ENCODE measurements at places on chromosomes 11 and 22.

GRCh38 chr11:96075532-96075959 lies 151.6 kb upstream of the MTMR2 start:
- no peak for DNase-seq

- DNase-seq, result peak; percentile 13
These were observed 41.0 kb downstream of the TRAF6 start for GRCh38 chr11:36469063-36469462.

DNA sequence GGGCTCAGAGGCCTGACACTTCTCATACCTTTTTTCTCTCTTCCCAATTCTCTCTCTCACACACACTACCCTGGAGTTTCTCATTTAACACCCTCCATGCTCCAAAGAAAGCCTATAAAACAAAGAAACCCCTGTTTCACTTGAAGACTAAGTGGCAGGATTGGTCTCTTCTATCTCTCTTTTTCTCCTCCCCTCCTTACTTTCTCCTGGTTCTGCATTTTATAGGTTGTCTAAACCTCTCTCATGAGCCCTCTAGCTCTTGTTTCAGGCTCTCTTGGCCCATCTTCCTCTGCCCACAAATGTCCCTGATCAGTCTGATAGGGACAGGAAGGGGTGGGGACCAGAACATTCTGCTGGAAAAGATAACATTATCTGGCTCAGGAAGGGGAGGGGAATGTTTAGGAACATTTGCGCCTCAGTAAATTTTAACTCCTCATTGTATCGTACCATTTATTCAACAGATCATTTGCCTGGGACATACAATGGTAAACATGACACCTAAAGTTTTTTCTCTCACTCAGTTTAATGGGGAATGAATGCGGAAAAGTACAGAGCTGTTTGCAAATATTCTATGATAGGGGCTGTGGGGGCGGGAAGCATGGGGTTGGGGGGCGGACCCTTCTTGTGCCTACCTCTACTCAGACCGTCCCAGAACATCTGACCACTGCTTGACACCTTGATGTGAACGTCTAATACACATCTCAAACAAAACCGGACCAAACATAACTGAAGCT lies 10.8 kb downstream of the CRYBA4 start:
- DNase-seq, result no peak

DNA sequence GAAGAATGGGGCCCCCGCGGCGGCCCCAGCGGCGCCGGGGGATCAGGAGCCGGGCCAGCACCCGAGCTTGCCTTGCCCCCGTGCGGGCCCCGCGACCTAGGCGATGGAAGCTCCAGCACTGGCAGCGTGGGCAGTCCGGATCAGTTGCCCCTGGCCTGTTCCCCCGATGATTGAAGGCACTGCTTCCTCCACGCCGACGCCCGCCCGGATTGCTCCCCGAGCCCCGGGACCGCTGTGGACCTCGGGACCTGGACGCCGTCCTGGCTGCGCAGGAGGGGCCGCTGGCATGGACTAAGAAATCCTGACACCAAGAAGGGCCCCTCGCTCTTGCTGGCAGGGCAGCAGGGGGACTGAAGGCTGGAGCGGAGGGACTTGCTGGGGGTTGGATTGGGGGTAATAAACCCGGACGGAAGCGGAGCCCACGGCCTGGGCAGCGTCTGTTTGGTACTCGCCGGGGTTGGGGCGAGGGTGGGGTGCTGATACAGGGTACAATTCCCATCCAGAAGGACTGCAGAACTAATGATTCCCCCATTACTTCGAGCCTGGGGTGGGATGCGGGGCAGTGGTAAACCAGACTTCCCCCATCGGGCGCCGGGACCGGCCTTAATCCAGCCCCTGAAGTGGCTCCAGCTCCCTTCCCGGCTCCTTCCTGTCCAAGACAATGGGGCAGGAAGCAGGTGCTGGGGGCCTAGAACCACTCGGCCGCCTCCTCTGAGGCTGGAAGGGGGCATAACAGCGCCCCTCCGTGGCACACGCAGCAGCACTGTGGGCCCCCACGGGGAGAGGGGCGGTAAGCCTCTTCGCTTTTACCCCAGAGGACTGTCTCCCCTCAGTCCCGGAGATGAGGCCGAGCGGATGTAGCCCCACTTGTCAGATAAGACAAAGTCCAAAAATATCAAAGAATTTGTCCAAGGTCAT lies 1.0 kb downstream of the CCDC85B start:
- DNase-seq, result peak; percentile 70

DNA sequence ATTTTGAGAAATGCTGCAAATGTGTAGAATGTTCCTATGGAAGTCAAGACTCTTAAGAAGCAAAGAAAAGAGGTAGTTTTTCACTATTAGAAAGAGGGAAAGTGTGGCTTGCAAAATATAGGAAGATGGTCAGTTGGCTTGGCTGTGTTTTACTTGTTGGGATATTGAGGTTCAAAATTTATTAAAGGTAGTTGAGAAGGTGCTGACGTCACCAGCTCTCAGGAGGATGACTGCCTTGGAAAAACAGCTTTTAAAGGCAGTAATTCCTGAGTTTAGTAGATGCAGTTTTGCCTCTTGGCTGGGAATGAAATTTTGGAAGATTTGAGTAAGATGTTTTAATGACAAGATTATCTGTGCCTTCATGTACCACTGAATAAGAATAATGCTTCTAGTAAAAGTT lies 336 bp downstream of the OR4D9 start:
- no peak for DNase-seq

- DNase-seq, result peak; percentile 41
These were observed 12.6 kb upstream of the WDR74 start for GRCh38 chr11:62851807-62852522.

- peak; percentile 81 for DNase-seq
These were observed 587 bp downstream of the SLC25A22 start for GRCh38 chr11:797296-798092.

- DNase-seq, result no peak
These were observed 134.3 kb downstream of the BRD1 start for GRCh38 chr22:49693416-49693815.

DNA sequence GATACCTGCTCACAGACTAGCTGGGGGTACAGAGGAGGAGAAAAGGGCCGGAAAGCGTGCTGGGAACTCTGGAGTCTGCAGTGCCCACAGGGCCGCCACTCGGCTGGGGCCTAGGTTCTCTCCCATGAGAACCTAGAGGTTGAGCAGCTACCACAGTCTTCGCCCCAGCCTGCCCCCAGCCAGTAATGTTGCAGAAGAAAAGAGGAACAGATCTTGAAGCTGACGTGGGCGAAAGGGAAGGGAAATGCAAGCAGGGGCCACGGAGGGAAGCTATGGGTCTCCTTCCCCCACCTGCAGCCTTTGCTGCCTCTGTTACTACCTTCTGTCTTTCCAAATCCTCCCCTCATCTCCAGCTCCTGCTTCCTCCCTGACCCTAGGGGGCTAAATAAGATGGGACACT lies 28.8 kb upstream of the P2RY2 start:
- DNase-seq, result no peak

GRCh38 chr22:27113211-27113635 lies 455.8 kb downstream of the MIAT start:
- DNase-seq, result no peak

- DNase-seq, result no peak
These were observed 67.3 kb downstream of the HIPK3 start for GRCh38 chr11:33324302-33324985.

DNA sequence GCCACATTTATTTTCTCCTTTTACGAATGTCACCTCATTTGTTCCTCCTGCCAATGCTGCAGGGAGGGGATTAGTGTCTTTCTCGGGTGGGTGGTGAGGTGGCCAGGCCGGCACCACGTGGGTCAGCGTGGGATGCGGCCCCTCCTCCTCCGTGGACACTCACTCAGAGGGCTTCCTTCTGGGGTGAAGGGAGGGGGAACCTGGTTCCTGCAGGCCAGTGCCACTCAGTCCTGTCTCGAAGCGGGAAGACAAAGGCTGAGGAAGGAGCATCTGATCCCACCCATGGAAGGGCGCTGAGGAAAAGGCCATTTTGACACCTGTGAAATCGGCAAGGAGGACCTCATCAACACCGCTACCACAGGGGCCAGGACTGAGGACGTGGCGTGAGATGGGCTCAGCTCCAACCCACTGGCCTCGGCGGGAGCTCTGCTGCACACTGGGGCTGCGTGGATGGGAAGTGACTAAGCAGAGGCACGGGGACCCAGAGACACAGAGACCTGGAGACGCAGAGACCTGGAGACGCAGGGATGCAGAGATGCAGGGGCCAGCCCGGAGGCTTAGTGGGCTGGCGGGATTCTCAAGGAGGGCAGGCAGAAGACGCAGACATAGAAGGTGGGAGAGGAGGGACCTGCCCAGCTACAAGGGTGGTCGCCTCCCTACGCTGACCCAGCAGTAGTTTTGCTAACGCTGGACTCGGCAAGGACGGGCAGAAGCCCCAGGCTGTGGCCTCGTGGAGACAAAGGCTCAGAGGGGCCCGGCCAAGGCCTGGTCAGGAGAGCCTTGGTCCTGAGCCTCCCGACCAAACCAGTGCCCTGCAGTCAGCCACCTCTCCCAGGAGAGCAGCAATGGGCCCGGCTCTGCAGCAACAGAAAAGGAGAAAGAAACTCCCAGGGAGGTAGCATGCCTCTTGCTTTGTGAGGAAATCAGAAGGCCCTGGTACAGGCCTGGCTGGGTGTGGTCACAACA lies 1071.2 kb downstream of the BRD1 start:
- no peak for DNase-seq

DNA sequence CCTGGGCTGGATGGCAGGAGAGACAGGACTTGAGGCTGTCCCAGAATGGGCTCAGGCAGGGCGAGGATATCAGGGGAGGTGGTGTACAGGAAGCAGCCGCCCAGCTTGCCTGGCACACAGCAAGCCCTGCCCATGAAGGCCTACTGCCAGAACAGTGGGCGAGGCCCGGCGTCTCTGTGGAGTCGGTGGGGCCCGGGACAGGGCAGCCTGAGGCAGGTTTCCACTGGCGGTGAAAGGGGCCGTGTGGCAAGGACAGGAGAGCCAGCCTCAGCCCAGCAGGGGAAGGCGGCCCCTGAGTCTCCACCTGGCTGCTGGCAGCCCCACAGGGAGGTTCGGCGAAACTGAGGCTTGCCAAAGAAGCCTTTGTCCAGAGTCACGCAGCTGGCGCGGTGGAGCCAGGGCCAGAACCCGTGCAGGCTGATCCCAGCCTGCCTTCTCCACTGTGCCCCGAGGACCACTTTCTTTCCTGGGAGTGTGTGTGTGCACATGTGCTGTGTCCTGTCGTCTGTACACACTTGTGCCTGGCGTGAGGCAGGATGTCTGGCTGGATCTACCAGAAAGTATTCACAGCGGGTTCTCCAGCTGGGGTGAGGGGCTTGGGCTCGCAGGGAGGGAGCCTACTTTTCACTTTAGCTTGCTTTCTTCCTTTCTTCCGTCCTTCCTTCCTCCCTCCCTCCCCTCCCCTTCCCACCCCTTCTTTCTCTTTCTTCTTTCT lies 1.2 kb downstream of the TSPO start:
- DNase-seq, result no peak

DNA sequence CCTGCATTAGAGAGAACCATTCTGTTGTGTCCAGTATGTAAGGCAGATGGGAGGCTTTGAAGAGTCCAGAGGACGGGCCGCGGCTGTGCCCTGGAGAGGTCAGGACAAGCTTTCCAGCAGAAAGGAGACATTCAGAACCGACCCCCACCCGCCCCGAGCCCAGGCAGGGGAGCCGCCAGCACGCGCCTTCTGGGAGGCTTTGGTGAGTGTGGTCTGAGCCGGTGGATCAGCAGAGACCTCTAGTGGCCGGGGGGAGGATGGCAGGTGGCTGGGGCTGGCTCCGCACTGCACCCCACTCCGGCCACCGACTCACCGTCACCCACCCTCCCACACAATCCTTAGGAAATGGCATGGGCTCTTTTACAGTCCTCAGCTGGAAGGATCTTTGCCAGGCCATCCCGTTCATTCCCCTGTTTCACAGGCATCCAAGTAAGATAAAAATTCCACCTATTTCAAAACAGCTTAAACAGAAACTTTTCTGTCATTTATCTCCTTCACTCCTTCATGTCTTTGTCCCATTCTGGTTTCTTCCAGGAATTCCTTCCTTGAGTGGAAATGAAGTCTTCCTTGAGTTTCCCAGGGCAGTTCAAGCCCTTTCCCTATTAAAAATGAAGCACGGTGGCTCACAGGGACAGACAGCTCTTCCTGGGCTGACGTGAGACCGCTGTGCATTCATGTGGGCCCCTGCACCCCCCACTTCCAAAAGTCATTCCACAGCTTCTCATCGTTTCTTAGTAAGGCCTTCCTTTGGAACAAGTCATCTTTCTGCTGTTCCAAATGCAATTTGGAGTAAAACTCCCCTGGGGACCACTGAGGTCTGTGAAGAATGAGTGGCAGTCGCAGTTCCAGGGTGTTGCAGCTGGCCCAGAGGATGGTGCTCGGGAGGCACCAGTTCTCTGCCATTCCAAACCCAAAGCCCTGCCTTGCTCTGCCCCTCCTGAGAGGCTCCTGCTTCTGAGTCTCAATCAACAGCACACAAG lies 91.0 kb downstream of the FEZ1 start:
- DNase-seq, result peak; percentile 94

- no peak for DNase-seq
These were observed 28.8 kb downstream of the CHKA start for GRCh38 chr11:68092411-68092810.

DNA sequence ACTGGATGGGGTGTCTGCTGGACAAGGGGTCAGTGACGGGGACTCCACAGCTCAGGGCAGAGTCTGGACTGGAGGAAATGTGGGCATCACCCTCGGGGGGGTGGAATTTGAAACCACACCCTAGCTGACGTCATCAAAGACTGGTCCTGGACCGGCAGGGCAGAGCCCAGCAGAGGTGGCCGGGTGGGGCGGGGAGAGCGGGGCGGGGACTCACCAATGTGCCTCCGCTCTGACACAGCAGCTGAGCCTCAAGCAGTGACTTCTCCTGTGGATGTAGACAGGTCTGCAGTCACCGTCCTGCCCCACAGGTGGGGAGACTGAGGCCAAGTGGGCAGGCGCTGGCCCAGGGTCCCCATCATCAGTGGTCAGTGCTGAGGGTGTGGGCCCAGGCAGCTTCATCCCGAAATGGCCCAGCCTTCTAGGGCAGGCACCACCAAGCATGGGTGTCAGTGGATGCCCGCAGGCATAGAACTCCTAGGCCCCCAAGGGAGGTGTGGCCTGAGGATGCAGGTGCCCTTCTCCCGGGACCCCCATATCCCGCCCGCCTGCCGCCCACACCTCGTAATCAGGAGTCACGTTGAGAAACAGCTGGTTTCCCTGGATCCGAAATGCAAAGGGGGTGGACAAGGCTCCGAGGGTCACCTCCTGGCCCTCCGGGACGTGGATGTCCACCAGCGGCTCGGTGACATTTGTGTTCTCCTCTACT lies 603 bp downstream of the CDHR5 start:
- no peak for DNase-seq
